T-helper 17 cell (primary cell): ENCODE measurements at places on chromosomes 7 and 10.

DNA sequence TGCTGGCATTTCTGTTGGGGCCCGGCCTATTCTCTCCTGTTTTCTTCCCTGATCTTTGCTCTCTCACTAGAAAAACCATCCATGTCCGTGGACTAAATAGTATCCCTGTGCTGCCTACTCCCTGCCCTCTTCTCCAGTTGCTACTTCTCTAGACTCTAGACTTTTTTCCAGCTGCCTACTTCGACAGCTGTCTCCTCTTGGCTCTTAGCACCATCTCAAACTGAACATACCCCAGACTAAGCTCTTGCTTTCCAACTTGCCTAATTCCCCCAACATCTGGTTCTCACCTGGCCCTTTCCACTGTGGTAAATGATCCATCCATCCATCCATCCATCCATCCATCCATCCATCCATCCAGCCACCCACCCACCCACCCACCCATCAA is 19.5 kb downstream of the ADCYAP1R1 start:
- no peak for DNase-seq

DNA sequence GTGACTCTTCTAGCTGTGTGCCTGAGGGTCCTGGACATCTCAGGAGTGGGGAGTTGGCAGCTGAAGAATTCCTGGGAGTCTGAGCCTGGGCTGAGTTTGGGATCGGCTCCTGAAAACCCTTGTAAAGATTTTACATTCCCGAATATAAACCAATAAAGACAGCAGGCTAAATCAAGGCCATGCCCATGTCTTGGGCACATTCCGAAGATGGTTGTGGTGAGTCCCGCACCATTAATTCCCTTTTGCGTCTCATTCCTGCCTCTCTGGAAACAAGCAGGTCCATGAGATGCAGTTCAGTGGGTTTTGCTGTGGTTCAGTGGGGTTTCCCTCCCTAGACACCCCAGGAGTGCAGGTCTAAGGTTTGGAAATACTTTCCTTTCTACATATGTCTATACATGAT is 90.9 kb downstream of the COL26A1 start:
- DNase-seq: no peak

GRCh38 chr7:5237286-5237685 is 45.5 kb upstream of the SLC29A4 start:
- no peak for DNase-seq

GRCh38 chr10:119439922-119440321 is 102.6 kb downstream of the RGS10 start:
- no peak for DNase-seq
